ENCODE measurements at places on chromosomes 2 and 18. TPM values are rescaled to one million over a fixed set of nuclear protein-coding genes. Genes with fewer than 3 reads are reported as not detected.

The DLX2 gene
- total RNA-seq = not detected

The RNF103 gene
- 13.9 TPM for total RNA-seq

The IL1B gene
- not detected for total RNA-seq

The NOSTRIN gene
- total RNA-seq = not detected

The NT5C1B gene
- not detected for total RNA-seq

The MLPH gene
- not detected for total RNA-seq

The RAX gene
- not detected for total RNA-seq

Data from activated naive CD4-positive, alpha-beta T cell treated with anti-CD3 and anti-CD28 coated beads, Interleukin-2, amount 10 ng/mL, durations not matched to agents 5 hours and 36 hours (primary cell).